Stimulated activated CD4-positive, alpha-beta T cell treated with anti-CD3 and anti-CD28 coated beads, Interleukin-12 subunit alpha, Interleukin-12 subunit beta, amount 100 ng/mL, for 4 hours (primary cell): ENCODE measurements at places on chromosomes 7 and 10.

DNA sequence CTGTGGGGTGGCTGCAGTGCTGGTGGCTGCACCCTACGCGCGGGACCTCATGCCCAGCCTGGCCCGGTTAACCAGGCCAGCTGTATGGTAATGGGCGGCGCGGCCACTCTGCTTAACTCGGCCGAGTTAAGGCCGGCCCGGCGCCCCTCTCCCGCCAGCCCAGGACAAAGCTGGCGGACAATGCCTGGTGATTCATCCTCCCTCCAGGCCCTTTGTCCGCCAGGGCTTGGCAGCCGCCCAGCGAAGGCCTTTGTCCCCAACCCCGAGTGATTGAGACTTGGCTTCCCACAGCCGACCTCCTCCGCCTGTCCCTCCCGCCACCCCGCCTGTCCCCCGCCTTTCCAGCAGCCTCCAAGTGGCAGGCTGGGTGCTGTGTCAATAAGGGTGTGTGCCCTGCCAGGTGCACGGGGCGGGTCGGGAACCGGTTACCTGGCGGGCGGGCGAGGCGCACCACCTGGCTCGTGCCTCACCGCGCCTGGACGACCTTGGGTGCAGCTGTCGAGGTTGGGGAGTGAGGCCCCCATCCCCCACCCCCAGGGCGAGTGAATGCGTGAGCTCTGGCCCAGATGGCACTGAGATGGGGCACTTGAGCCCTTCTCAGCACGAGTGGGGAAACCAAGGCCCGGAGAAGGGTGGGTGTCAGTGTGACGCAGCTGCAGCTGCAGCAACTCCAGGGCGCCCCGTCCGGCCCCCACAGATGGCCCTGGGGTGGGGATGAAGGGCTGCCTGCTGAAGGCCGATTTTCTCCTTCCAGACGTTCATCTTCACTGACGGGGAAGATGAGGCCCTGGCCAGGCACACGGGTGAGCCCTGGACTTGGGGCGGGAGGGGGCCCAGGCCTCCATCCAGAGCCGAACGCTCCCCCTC is 4.6 kb downstream of the LFNG start:
- DNase-seq = no peak

DNA sequence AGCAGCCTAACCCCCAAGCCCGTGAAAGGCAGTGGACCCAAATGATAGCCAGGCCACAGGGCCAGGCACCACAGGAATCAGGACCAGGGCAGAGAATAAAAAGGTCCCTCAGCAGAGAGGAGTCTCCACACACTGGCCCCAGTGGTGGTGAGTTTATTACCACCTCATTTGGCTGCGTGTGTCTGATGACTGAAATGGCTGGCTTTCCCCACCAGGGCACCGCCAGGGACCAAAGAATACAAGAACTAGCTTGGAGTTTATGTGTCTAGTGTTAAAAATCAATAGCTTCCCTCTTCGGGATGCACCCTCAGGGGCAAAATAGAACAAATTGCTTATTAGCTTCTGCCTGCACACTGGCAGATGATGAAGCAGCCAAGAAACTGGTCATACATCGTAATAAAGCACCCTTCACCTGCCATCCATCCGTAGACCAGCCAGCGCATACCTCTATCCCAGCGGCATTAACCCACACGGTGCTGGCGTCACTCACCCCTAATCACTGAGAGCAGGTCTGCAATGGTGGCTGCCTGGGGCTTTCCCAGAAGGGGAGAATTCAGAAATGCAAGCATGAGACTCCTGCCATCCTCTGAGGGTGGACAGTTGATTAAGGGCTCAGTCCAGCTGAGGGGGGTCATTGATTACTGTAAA is 223.7 kb upstream of the ZMIZ1 start:
- no peak for DNase-seq

DNA sequence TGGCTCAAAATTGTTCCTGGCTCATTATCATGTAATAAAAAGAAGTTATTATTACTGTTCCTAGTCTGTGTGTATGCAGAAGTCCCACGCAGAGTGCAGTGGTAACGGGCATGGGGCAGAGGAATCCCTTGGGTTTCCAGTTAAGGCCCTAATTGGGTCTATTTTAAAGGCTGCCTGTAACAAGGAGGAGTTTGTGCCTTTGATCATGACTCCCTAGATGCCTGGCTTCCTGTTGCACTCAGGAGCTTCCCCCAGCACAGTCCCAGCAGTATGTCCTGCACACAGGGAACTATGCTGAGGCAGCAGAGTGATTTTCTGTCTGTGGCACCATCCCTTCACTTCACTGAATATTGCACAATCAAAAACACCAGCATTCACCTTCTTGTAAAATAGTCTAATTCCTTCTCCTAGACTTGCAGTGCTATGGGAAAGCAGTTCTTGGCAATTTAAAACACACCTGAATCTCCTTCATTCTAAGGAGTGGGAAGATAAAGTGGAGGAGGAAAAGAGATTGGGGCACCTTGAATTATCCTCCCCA is 22.9 kb downstream of the SORCS1 start:
- DNase-seq = no peak

- no peak for DNase-seq
Measured at GRCh38 chr7:130894146-130894908, 160.3 kb upstream of the KLF14 start.

GRCh38 chr7:40587419-40587818 is 452.6 kb downstream of the SUGCT start:
- DNase-seq = no peak

- DNase-seq = no peak
Measured at GRCh38 chr7:152097330-152097729, 71.9 kb downstream of the GALNT11 start.

GRCh38 chr7:23960361-23960760 is 250.3 kb downstream of the STK31 start:
- DNase-seq = no peak

DNA sequence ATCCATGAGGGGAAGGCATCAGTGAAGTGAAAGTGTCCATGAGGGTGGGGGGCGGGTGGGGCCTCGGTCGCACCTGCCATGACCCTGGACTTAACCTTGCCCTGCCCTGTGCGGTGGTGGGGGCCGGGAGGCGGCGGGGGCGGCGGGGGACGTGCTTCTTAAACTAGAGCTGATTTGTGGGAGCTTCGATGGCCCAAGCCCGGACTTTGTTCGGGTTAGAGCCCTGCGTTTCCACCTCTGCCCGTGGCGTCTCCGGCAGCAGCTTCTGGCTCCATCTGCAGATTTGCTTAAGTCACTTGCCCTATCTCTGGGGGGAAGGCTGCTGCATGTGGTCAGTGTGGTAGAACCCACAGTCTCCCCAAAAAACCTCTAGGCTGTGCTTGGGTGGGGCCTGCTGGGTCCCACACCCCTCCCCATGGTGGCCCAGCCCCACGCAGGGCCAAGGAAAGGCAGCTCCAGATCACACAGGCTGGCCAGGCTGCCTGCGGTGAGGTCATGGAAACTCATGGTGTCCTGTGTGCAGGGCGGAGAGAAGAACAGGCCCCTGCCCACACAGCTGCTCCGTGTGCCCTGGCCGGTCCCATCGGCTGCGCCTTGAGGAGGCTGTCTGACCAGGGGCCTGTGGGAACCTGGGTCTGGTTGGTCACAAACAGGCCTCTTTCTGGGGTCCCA is 93.2 kb downstream of the INPP5A start:
- DNase-seq = no peak

GRCh38 chr7:43123457-43123856 is 11.0 kb downstream of the HECW1 start:
- DNase-seq = no peak

DNA sequence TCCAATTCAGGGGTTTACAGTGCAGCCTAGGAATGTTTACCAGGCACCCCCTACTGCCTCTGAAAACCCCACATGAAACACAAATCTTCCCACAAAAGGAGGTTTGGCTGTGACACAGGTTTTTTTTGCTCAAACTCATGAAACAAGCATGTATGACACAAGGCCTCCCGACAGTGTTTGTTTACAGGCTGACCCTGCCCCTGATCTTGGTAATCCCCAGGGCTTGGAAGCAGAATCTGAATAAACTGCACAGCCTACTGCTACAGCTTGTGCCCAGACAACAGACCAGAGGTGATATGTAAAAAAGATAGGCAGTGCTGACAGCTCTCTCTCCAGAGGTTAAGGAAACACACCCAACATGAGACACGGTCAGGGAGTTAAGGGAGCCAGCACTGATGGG is 184.2 kb downstream of the KMT2E start:
- no peak for DNase-seq

GRCh38 chr10:909831-910230 is 21.7 kb downstream of the LARP4B start:
- DNase-seq = no peak

GRCh38 chr7:136234040-136234439 is 256.9 kb upstream of the MTPN start:
- DNase-seq = no peak

- DNase-seq = no peak
Measured at GRCh38 chr10:88297103-88297502, 286.0 kb downstream of the RNLS start.

GRCh38 chr7:141128506-141128905 is 54.6 kb downstream of the TMEM178B start:
- DNase-seq = no peak

DNA sequence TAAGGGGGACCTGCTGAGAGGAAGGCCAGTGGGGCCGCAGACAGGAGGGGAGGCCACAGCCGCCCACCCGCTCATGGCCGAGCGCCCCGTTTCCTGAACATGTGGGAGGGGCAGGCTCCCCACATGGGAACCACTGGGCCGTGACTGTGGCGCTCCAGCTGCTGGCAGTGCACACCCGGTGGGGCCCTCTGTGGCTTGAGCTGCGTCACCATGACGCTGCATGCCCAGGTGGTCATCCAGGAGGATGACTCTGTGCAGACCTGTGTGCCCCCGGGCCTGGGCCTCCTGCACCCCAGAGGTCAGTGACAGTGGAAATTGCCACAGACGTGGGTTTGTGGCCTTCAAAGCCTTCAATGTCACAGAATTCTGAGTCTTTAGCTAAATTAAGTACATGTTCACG is 85.1 kb downstream of the MGMT start:
- DNase-seq = no peak

- no peak for DNase-seq
Measured at GRCh38 chr10:49023752-49024151, 84.1 kb upstream of the LRRC18 start.

GRCh38 chr7:158663428-158663741 is 41.2 kb downstream of the NCAPG2 start:
- no peak for DNase-seq

GRCh38 chr10:3622845-3623621 is 162.0 kb downstream of the KLF6 start:
- no peak for DNase-seq

DNA sequence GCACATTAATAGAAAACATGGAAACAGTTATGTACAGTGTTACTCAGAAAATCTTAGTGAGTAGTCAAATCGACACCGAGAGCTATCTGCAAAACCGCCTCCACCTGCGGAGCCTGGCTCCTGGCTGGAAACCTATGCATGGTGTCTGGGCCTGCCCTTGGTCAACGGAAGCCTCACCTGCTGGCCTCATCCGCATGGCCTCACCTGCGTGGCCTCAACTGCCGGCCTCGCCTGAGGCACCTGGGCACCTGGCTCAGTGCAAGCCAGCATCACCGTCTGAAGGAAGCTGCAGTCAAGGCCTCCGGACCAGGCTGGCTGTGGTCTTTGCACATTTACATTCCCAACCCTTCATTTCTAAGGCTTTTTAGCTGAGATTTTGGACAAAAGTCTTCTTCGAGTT is 352.1 kb downstream of the POM121L12 start:
- DNase-seq = no peak

DNA sequence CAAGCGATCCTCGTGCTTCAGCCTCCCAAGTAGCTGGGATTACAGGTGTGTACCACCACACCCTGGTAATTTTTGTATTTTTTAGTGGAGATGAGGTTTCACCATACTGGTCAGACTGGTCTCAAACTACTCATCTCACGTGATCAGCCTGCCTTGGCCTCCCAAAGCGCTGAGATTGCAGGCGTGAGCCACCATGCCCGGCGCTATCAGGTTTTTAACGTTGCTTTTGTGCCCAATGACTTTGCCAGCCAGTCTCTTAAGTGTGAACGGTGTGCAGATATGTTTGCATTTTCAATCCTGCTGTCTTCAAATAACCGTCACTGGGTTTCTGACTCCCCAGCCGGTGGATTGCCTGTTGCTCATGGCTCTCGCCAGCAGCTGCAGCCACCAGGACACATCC is 201.8 kb upstream of the PPP2R2D start:
- no peak for DNase-seq

DNA sequence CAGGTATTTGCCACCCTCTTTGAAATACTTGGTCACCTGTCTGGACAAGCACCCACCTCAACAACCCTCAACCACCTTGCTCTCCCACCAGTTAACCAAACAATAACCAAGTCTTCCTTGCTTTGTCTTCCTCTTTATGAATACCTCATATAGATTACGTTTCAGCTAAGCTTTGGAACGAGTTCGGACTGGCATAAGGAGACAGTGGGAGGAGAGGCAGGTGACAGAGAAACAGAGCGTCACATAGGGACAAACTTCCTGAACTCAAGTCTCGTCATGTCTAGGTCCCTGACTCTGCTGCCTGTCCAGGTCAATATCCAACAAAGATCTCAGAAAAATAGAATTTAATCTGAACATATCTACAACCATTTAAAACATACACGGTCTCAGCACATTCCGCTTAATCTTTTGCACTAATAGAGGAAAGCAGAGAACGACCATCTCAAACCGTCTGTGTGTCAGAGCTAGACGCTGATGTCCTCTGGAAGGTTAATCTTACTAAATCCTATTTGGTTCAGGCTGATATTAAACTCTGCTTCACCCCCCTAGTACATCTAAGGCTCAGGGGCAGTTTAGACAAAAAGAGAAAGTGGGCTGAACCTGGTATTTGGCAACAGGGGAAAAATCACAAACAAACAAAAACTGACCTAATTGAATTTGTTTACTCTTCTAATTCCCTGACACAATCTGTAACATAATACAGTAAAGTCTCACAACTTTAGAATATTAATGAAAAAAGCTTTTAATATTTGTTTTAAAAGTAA is 26.4 kb upstream of the SVOPL start:
- DNase-seq = no peak
